CD4-positive, alpha-beta T cell treated with Interleukin-1 beta for 1 hour (primary cell): ENCODE measurements at places on chromosomes 6 and 20.
A peak's percentile ranks its signal among the peaks of the same experiment; 100 is the strongest.

- DNase-seq = peak; percentile 51
These were observed 115.4 kb downstream of the OPRM1 start for GRCh38 chr6:154154389-154154967.

GRCh38 chr6:293193-294174 lies 1.2 kb downstream of the DUSP22 start:
- peak; percentile 54 for DNase-seq

DNA sequence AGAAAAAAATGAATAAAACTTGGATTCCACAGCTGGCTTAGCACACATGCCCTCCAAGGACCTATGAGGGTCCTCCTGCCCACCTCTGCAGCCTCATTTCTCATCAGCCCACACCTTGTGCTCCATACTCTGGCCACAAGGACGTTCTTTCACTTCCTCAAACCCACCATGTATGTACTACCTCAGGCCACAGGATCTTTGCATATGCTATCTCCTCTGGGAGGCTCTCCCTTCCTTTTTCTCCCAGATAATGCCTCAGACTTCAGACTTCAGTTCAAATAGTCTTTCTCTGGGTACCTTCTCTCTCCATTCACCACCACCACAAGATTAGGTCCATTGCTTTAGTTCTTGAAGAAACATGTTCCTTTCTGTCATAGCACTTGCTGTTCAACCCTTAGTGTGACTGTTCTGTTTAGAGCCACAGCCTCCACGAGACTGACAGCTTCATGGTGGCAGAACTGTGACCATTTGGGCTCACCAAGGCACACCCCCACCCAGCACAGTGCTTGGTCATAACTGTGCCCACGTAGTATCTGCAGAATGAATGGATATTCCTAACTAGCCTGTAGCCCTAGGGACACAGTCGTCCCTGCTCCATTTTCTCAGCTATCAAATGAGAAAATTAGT lies 146.7 kb upstream of the LRFN2 start:
- no peak for DNase-seq

DNA sequence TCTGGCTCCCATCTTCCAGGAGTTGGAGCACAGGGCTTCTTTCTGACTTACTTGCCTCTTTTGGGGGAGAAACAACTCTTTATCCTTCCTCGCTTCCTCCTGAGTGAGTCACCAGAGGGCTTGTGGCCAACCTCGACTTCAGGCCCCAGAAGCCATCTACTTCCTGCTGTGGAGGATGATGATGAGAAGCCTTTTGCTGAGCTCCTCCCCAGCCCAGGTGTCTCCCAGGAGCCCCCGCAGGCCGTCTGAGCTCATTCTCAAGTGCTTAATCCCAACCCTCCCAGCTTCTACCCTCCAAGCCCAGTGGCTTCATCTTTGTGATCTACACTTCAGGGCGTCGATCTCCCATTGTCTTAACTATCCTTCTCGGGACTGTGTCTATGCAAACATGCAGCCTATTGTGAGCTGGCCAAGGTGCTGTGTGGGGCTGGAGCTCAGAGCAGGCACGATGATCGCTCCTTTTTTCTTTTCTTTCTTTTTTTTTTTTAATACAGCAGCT lies 27.9 kb downstream of the SDCBP2 start:
- DNase-seq = peak; percentile 32

DNA sequence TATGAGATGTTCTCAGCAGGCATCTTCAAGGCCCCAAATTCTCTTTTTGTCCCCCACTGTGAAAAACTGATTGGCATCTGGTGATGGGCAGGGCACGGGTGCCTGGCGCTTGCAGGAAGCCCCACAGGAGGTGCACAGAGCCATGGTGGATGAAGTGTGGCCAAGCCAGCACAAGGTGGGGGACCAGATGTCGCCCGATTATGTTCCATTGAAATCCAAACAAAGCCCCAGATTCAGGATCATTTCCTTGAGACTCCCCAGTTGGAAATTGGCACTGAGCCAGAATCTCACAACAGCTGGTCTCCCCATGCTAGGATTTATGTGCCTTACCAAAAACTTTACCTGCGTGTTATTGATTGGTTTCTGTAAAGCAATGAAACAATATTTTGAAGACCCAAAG lies 186.1 kb downstream of the ADAT2 start:
- DNase-seq = no peak

DNA sequence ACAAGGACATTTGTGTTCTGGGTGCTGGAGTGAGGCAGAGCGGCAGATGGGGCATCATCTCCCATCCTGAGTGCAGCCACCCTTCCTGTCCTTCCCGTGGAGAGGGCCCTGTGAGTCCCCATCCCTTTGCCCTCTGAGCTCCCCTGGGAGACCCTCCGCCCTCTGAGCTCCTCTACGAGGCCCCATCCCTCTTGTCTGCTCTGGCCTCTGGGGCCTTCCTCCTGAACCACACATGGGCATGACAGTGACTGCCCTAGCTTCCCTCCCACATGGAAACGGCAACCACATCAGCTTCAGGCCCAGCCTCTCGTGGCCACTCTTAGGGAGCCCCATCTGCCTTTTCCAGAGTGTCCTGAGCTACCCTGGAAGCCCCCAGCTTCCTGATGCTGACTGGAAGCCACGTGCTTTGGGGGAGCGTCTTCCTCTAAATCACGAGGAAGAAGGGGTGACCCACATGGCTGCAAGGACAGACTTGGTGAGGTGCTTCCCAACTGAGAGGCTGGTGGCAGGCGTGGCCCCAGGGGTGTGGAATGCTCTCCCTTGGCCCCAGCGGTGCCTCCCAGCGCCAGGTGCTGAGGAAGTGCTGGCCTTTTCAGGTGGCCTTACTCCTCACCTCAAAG lies 52.6 kb downstream of the GINS1 start:
- no peak for DNase-seq

GRCh38 chr6:157937916-157938315 lies 43.7 kb upstream of the SYNJ2 start:
- no peak for DNase-seq

GRCh38 chr20:61932711-61933480 lies 132.8 kb downstream of the TAF4 start:
- DNase-seq = no peak
